ENCODE measurements at places on chromosomes 5 and 9. TPM values are rescaled to one million over a fixed set of nuclear protein-coding genes. Genes with fewer than 3 reads are reported as not detected.

GRCh38 chr5:2538169-2538568 lies 213.3 kb downstream of the IRX2 start:
- DNase-seq: no peak

DNA sequence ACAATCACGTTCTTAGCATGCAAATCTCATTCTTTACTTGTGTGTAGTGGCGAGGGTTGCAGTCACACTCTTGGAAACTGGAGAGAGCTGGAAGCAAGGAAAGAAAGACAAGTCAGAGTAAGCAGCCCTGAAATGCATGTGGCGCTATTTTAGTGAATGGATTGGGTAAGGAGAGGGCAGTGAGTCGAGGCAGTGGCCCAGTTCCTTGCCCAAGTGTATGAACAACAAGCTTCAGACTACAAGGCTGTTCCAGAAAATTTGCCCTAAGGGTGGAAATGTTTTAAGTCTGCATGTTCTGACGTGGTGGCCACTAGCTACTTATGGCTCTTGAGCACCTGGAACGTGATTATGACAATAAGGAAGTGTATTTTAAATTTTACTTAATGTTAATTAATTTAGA lies 59.4 kb upstream of the PTPN3 start:
- DNase-seq: peak; percentile 85

GRCh38 chr9:74777136-74777879 lies 110.4 kb downstream of the TRPM6 start:
- no peak for DNase-seq

DNA sequence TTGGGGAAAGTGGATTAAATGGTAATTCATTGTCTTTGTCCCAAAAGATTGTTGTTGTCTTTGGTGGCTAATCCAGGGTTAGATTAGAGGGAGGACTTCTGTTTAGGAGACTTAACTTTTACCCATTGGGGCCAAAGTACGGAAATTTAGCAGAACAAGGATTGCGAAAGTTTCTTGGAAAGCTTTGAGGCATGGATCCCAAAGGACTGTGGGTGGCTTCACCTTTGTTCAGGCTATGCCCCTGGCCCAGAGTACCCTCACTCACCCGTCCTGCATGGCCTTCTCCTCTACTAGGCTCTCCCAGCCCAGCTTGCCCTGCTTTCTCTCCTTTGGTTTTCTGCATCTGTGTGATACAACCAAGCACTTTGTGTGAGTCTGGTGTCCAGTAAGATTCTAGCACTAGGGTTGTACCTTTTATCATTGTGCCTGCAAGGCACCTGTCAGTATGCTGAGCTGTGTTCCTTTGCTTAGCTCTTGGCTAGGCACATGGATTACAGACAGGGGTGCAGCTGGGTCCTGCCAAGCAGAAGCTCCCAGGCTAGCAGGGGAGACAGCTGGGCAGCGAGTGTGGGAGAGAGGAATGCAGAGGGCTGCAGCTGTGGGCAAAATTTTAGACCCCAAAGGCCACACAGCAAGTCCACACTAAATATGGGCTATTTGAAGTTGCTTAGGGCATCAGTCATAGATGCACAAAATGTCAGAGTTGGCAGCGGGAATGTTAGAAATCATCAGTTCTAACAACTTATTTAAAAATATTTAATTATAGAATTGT lies 3.2 kb downstream of the PPARGC1B start:
- no peak for DNase-seq

- DNase-seq: no peak
These were observed 52.4 kb upstream of the PHYKPL start for GRCh38 chr5:178284996-178285395.

- DNase-seq: no peak
These were observed 776 bp downstream of the APBA1 start for GRCh38 chr9:69671311-69671878.

Gene LHX3
- total RNA-seq: not detected

Gene BSPRY
- 0.57 TPM for total RNA-seq

Gene DMRT3
- total RNA-seq: not detected

Gene PLAC8L1
- total RNA-seq: not detected

Data from esophagus muscularis mucosa (tissue), 4 donors.